Thyroid gland (tissue), 4 donors: ENCODE measurements at places on chromosomes 3 and 15. TPM values are rescaled to one million over a fixed set of nuclear protein-coding genes. Genes with fewer than 3 reads are reported as not detected.
A peak's percentile ranks its signal among the peaks of the same experiment; 100 is the strongest.

LMAN1L gene
- not detected for total RNA-seq

GRCh38 chr3:143419611-143420010 lies 300.0 kb downstream of the CHST2 start:
- no peaks in the 10 kb centered on the region for H3K27me3 ChIP-seq
- H3K36me3 ChIP-seq: no peaks in the 10 kb centered on the region
- no peak overlapping the region for H3K27ac ChIP-seq

PLSCR4 gene
- total RNA-seq: 61.6 TPM

- no peaks in the 10 kb centered on the region for H3K4me1 ChIP-seq
- H3K4me3 ChIP-seq: no peak overlapping the region
- no peaks in the 10 kb centered on the region for H3K27me3 ChIP-seq
- no peak for DNase-seq
Observed at GRCh38 chr3:25084016-25084415, 344.0 kb upstream of the RARB start.

DPPA4 gene
- total RNA-seq: not detected

SLC22A14 gene
- total RNA-seq: not detected

TBC1D5 gene
- 115 TPM for total RNA-seq

DNA sequence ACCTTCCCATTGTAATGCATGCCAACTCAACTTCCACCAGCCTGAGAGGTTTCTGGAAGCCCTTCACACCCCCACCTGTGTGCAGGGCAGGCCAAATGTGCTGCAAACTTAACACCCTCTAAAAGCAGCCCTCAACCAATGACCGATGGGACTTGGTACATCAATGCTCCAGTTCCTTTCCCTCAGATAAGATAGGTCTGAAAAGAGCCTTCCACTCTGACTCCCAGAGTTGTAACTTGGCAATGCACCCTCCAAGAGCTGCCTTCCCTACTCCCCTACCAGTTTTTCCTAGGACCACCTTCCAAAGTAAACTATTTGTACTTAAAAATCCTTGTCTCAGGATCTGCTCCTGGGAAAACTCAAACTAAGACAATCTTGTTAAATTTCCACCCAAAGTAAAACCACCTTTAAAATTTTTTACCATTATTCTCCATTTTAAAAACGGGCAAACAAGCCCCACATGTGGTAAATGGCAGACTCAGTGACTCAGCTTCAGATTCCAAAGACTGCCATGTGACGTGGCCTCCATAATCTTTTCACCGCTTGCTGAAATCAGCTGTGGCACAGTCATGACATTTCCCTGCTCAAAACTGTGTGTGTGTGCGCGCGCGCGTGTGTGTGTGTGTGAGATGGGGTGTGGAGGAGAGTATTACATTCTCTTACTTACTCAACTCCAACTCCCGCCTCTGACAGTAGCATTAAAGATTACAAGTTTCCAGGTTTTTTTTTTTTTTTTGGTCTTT lies 17.2 kb downstream of the RASGRP1 start:
- DNase-seq: no peak
- H3K27me3 ChIP-seq: no peaks in the 10 kb centered on the region
- no peaks in the 10 kb centered on the region for H3K36me3 ChIP-seq

DNA sequence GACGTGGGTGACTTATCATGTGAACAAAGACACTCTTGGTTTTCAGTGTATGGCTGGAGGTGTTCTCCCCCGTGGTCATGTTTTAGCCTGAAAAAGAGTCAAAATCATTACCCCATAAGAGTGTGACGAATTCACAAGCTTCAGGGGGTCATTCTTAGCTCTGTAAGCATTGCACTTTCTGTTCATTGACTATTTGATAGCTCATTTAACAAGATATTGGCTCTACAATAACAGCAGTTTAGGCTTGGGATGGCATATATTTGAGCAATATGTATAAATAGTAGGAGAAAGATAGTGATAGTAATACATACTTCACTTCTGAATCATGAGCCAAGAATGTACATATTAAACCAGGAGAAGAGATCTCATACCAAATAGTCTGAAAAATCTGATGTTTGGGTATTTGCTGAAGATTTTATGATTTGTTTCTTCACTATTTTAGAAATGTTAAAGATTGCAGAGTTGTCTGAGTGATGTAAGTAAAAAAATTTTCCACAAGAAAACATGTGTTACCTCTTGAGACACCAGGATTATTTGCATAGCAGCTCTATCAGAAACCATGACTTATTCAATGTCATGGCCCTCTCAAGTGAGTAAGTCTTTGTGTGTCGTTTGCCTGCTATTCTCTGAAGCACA lies 996.0 kb downstream of the OTOL1 start:
- no peaks in the 10 kb centered on the region for H3K27me3 ChIP-seq
- no peaks in the 10 kb centered on the region for H3K36me3 ChIP-seq
- DNase-seq: no peak

DNA sequence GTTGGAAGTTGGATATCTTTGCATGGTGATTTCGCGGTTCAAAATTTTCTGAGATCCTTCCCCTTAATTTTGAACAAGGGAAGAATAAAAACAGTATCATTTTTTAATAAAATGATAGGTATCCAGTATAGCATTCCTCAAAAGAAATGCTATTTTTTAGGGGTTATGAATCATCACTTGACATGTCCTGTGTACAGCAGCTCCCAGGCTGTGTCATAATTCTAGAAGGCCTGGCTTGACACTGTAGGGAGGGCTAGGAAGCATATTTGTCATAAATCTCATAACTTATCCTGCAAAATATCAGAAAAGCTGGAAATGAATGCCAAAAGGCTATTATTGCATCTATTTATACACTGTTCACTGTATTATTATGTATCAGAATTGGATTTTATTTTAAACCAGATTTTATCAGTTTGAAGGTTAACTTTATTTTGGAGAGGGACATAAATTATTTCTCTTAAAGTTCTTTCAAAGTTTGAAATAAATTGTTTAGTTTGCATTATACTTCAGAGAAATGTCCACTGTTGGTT lies 539.1 kb upstream of the ROBO2 start:
- DNase-seq: no peak
- H3K36me3 ChIP-seq: no peaks in the 10 kb centered on the region
- H3K4me1 ChIP-seq: no peaks in the 10 kb centered on the region
- H3K4me3 ChIP-seq: no peak overlapping the region

- H3K36me3 ChIP-seq: no peaks in the 10 kb centered on the region
- H3K4me1 ChIP-seq: peaks cover 43% of the 10 kb centered on the region
- H3K27ac ChIP-seq: no peak overlapping the region
- H3K4me3 ChIP-seq: no peak overlapping the region
- peak; percentile 17 for DNase-seq
Observed at GRCh38 chr3:169952045-169952444, 14.6 kb upstream of the SEC62 start.

GOLGA8G gene
- total RNA-seq: not detected

DNA sequence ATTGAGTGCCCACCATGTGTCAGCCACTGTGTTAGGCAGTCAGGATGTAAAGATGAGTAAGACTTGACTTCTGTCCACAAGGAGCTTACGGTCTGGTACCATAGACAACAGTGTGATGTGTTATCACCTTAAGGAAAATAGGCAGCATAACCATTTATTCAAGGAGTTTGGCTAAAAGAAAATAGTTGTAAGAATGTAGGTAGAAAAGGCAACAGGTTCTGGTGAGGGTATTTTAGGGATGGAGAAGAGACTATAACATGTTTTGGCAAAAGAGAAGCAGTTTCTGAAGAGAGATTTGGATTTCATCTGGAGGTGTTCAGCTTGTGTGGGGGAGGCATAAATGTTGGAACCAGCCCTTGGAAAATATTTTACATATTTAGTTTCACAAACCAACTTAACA lies 121.9 kb downstream of the HCN4 start:
- no peak overlapping the region for H3K4me3 ChIP-seq
- H3K36me3 ChIP-seq: no peaks in the 10 kb centered on the region
- H3K27me3 ChIP-seq: no peaks in the 10 kb centered on the region
- DNase-seq: no peak
- H3K27ac ChIP-seq: no peak overlapping the region

WNT5A gene
- total RNA-seq: 15.6 TPM

DNA sequence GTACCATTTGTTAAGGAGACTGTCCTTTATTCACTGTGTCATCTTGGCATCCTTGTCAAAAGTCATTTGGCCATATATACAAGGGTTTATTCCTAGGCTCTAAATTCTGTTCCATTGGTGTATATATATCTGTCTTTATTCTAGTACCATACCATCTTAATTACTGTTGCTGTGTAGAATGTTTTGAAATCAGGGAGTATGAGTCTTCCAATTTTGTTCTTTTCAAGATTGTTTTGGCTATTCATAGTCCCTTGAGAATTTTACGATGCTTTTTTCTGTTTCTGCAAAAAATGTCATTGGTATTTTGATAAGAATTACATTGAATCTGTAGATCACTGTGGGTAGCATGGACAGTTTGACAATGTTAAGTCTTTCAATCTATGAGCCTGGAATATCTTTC lies 28.7 kb downstream of the PFN2 start:
- H3K4me1 ChIP-seq: peaks cover 2% of the 10 kb centered on the region
- no peak overlapping the region for H3K4me3 ChIP-seq
- no peak overlapping the region for H3K27ac ChIP-seq
- no peak for DNase-seq

DNA sequence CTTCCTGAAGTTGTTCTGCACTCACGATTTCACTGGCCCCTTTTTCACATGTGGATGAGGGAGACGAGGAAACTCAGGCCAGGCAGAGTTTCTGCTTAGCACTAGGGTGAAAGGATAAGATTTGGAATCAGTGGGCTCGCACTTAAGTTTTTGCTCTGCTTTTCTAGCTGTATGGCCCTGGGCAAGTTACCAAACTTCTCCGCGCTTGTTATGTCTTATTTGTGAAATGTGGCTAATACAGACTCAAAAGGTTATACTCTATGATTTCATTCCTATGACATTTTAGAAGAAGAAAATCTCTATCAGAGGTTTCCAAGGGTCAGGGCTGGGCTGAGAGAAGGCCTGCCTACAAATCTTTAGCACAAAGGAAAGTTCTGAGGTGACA lies 191.9 kb upstream of the LRIG1 start:
- peaks cover 11% of the 10 kb centered on the region for H3K4me1 ChIP-seq
- H3K36me3 ChIP-seq: no peaks in the 10 kb centered on the region
- peak overlapping the region; percentile 73 for H3K27ac ChIP-seq
- H3K27me3 ChIP-seq: no peaks in the 10 kb centered on the region
